Activated CD4-positive, CD25-positive, alpha-beta regulatory T cell treated with anti-CD3 and anti-CD28 coated beads, Interleukin-2, amount 50 U/mL, for 16 hours (primary cell): ENCODE measurements at places on chromosomes 4 and X.

DNA sequence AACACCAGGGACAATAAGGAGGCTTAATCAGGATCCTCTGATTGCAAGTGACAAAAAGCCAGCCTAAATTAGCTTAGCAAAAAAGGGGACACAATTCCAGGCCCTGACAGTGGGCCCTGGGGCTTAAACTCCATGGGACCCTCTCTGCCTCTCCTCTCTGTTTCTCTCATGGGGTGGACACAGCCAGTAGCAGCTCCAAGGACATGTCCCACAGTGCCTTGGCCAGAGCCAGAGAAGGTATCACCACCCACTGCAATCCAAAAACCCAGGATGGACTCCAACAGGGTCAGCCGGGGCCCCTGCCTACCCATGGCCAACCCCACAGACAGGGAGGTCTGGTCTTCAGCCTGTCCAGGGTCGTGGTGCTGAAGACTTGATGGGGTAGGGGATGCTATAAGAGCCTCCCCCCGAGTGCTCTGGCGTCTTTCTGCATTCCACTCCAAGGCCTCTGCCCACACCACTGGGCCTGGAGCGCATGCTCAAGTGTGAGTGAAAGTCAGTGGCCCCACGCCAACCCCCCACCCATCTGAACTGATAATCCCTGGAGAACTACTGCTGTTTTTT, 19.7 kb upstream of the PPP2R2C start:
- DNase-seq, result no peak

DNA sequence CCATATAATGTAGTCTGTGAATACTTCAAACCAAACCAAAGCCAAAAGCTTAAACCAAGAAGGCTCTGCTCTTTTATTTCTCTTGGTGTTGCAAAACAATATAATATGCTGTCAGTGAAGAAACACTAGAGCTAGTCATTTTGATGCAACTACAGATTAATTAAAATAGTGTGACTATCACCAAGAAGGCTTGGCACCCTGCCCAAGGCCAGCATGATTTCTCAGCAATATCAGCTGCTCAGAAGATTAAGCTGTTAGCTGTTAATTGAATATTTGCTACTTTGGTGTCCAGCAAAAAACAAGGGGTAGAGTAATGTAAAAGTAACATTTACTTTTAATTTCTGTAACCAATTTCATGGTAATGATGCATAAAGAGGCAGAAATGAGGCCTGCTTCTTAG, 104.9 kb upstream of the PRPS2 start:
- DNase-seq, result no peak

DNA sequence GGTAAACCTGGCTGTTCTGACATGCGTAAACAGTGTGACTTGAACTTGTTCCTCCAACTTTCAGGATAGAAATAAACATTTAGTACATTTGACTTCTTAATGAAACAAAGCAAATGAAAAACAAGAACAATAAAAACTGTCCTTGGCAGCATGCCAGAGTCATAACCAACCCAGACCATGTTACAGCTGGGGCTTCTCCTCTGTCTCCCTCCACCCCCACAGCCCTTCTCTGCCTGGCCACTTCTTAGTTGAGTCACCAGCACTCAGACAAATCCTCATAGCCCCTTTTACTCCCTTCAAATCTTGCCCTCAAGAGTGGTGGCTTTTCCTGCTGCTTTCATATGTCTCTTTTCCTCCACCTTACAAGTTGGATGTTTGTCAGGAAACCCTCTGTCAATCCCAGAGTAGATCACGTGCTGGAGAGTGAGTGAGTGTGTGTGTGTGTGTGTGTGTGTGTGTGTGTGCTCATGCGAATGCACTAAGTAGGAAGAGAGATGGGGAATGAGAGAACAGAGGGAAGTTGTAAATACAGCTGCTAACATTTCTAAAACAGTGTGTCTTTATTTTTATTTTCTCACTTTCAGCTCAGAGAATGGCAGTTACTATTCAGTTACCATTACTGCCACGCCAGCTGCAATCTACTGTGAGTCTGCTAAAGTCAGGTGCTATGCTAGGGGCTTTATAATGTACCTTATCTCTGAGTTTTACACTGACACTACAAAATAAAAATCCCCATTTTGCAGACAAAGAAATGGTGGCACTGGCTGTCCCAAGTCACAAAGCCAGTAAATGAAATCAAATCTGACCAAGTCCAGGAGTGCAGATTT, 15.0 kb downstream of the SCARB2 start:
- no peak for DNase-seq

DNA sequence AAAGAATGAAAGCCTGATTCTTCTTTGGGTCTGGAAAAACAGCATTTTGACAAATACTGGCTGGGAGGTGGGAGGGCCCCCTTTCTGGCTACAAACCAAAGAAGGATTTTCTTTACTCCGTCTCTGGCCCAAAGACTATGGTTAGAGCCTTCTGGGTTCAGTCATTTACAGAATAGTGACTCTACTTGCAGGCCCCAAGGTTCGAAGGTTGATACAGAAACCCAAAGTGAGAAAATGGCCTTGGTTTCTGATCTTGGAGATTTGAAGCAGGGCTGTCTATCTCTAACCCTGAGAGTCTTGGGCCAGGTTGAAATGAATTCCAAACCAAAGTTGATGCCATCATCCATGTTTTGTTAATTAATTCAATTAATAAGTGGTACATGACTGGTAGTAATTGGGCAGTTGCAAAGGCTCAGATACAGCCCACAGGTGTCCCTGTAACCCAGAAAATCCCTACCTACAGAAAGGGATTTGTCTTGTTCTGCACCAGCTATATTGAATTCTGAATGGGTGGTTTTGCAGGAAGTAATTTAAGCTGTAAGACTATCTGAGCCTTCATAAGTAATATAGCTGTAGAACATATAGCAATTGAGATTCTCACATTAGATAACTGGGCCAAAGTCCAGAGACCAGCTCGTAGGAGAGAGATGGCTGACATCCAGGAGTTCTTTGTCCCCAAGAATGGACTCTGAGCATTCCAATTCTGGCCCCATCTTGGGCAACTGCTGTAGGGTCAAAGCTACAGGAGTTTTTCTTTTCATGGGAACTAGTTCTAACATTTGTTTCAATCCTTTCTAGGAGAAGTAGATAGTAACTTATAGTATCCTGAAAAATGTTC, 34.5 kb downstream of the CHRNA9 start:
- DNase-seq, result no peak

DNA sequence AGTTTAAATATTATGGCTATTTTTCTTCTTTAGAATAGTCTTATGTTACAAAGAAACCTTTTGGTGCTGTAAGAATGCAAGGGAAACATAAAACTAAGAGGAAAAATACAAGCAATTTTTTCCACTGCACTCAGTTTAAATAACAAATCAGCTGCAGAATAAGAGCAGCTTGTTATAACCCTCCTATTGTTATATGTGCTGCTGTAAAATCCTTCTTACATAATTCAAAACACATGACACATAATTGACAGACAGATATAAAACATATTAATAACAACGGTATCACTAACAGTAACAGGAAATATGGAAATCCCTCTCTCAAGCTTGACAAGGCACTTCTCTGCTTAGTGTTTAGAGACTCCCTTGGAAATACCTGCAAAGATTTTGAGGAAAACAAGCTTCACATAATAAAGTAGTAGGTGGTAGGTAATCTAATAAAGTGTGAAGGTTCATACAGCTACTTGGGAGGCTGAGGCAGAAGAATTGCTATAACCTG, 385.3 kb upstream of the HS3ST1 start:
- no peak for DNase-seq

- no peak for DNase-seq
Measured at GRCh38 chrX:20980426-20980825, 393.8 kb upstream of the CNKSR2 start.

DNA sequence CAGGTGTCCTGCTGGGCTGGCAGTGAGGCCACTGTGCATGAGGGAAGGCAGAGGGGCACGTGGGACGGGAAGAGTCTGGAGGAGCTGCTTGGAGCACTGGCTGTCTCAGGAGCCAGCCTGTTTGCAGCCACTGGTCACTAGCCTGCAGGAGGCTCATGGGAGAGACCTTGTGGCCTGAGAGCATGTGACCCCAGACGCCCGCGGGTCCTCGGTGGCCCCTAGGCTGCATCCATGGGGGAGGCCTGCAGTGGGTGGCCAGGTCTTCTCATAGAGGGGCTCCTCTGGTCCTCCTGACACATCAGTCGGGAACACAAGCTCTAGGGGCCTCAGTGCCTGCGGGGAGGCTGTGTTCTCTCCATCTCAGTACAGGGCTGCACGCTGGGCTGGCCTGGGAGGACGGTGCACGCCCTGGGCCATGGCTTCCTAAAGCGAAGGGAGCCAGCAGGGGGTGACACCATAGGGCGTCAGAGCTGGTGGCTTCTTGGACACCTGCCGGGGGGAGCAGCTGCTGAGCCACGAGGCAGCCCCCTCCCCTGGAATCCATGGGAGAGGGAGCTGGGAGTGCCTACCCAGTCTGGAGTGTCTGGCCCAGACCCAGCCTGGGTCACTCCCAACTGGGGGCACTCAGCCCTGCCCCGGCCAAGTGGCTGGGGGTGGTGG, 12.3 kb downstream of the NAT8L start:
- DNase-seq, result no peak

- no peak for DNase-seq
Measured at GRCh38 chrX:10514891-10515290, 105.5 kb downstream of the MID1 start.

GRCh38 chrX:100895365-100896075, 21.4 kb upstream of the NOX1 start:
- no peak for DNase-seq

- no peak for DNase-seq
Measured at GRCh38 chrX:41922431-41923151, 763 bp downstream of the CASK start.

GRCh38 chr4:189773909-189774308, 166.8 kb upstream of the FRG1 start:
- DNase-seq, result no peak

DNA sequence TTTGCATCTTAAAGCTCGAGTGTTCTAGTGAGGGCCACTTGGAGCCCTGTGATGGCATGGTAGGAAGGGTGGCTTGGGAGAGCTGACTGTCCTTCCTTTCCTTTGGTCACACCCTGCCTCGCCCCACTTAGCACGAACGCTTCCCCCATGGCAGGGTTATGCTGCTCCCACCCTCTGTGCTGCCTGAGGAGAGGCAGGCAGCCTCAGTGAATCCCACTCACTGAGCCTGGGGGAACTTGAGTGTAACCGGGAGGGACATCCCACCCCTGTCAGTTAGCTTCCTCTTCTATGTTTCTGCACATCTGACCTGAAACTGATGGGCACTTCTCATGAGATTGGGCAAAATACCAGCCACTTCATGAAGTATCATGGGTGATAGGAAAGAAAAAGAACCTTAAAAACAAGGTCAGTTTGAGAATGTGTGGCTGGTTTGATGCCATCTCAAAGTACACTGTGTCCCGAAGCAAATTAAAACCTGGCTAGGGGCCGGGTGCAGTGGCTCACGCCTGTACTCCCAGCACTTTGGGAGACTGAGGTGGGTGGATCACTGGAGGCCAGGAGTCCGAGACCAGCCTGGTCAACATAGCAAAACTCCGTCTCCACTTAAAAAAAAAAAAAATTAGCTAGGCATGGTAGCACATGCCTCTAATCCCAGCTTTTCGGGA, 10.1 kb downstream of the TKTL1 start:
- no peak for DNase-seq

GRCh38 chr4:105624530-105624929, 72.1 kb downstream of the ARHGEF38 start:
- no peak for DNase-seq

DNA sequence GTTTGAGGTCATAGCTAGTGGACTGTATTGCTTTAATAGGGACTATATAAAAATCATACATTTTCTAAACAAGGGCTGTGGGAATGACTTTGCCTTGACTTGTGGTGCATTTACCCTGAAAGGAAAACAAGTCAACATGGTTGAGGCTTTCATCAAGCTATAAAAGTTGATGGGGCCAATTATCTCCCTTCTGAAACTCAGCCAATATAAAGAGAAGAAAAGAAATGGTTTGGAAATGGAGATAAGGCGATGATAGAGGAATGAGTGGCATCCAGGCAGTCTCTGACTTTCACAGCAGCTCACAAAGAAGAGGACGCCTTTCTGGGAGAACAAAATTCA, 118.7 kb downstream of the SMARCA1 start:
- no peak for DNase-seq

DNA sequence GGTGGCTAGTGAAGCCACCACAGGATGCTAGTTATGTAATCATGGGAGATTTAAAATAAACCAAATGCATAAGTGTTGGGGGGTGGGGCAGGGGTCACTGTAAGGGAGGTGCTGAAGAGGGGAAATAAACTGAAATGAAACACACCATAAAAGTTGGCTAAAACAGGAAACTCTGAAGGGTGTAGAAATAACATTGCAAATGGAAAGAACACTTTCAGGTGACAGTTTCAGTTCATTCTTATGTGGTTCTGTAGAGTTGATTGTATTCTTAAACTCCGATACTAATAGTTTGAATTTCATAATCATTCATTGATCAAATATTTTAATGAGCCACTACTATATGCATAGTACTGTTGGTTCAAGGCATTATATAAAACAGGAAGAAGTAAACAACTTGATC, 80.1 kb downstream of the HDAC8 start:
- DNase-seq, result no peak

DNA sequence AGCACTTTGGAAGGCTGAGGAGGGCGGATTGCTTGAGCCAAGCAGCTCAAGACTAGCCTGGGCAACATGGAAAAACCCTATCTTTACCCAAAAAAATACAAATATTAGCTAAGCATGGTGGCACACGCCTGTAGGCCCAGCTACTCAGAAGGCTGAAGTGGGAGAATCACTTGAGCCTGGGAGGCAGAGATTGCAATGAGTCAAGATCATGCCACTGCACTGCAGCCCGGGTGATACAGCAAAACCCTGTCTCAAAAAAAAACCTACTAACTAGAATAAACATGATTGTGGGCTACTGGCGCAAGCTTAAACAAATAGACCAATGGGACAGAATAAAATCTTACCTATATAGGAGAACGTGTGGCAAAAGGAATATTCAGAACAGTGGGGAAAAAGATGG, 7.3 kb downstream of the CDKL2 start:
- no peak for DNase-seq

- no peak for DNase-seq
Measured at GRCh38 chrX:108091878-108092291, 307 bp downstream of the ATG4A start.

DNA sequence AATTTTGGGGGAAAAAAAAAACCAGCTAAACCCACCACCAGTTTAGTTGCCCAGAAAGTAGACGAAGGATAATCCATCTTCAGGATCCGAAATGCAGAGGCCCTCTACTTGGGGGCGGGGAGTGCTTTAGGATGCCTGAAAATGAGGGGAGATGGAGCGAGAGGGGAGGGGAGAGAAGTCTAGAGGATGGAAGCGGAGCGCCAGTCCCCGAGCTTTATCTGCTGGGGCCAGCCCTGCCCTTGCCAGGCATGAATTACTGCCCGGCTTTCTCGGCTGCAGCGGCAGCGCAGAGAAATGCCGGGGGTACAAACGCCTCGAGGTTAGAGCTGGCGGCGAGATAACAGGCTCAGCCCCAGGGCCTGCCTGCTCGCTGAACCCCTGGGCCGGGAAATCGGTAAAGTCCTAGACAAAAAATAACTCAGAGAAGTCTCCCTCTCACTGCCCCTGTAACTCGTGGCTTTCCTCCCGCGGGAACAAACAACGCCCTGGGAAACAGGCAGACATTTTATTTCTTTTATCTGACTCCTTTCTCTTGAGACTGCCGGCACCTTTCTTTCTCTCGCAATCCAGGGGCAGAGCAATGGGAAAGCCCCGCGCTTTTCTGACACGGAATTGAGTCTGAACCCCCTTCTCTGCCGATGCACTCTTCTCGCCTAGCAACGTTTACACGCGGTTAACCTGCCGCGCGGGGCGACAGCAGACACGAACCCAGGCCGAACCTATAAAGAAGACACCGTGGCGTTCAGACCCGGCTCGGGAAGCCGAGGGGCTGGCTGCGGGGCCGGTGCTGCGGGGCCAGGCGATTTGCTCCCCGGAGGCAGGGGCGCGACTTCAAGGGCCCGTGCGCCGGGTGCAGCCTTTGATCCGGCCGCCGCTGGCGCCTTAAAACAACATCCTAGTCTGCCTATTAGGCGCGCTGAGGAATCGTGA, 3.1 kb upstream of the MSX1 start:
- no peak for DNase-seq
